Amygdala (tissue), 56 donors: ENCODE measurements at places on chromosomes 5 and 9.

DNA sequence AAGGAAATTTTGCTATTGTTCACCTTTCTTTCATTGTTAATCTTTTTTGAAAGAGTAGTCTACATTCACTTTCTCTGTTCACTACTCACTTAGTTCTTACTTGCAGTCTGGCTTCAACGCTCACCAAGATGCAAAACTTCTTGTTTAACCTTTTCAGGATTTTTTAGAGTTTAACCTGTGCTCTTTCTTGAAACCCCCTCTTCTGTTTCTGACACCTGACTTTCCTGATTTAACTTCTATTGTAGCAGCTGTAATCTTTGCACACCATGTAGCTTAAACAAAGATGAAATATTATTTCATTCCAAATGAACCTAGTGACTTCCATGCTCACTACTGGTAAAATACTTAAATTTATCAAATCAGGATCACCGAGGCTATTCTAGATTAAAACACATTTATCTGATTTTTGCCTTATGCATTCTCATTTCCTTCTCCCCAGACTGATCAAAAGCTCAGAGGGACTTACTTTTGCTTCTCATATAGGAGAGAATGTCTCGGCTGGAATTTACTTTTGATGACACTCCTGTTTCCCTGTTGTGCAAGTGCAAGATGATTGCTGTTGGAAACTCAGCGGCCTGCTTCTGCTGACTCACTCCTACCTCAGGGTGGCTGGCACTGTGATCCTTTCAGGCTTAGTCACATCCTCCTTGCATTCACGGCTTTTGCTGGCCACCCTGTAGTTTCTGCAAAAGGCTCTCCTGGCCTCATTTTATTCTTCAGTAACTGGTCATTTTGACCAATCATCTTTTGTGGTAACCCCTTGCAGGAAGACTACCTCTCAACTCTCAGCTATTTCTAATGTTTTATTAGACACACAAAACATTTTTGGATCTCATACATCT lies 109.3 kb upstream of the IFNE start:
- DNase-seq = no peak

DNA sequence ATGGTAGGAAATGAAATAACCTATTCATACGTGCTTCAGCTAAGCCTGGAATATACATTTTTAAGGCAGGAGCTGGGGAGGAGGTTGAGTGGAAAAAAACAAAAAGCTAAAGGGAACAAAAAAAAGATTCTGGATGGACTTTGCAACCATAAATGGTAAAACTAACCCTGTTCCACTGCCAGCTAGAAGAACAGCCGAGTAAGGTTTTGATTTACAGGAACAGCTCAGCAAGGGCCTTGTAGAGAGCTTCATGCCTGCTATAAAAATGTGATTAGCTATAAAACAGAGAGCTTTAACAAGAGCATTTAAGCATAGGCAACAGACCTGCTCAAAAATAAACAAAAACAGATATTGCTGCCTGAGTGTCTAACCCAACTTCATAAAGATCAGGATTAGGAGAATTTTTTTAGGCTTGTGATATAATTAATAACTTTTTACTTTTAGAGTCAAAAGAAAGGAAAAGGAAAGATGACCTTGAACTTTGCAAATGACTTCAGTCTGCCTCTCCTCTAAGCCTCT lies 194.8 kb downstream of the FBXL7 start:
- DNase-seq = no peak

GRCh38 chr9:18888290-18888689 lies 144.7 kb downstream of the SAXO1 start:
- no peak for DNase-seq

GRCh38 chr9:133770076-133770777 lies 32.1 kb upstream of the SARDH start:
- DNase-seq = no peak

GRCh38 chr5:1409381-1410110 lies 35.7 kb downstream of the SLC6A3 start:
- DNase-seq = no peak

DNA sequence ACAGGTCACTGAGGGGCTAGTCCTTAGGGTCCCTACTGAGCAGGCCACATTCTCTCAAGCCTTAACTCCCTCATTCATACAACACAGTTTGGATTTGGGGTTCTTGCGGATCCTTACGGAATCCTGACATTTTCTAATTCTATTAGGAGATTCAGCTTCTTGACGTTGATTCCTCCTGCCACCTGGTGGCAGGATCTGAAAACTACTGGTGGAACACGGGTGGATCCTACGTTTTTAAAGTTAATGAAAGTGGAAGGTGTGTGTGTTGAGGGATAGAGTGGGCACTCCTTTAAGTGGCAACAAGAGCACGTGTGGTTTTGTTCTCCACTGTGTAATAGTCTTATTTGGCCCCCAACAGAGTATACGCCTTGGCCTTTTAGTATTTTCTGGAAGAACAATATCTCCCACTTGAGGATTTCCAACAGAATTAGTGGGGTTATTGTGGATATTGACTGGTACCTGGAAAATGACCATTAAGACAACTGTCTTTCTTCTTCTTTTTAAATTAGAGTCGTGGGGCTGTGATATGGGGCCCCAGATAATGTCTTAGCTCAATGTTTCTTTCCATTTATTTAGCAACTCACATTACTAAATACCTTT lies 25.2 kb downstream of the SLC28A3 start:
- no peak for DNase-seq
